ENCODE measurements at places on chromosomes 4 and X.

GRCh38 chrX:28835991-28836390, 248.7 kb downstream of the IL1RAPL1 start:
- DNase-seq: no peak

- DNase-seq: no peak
Observed at GRCh38 chr4:82753238-82753637, 45.4 kb downstream of the SCD5 start.

DNA sequence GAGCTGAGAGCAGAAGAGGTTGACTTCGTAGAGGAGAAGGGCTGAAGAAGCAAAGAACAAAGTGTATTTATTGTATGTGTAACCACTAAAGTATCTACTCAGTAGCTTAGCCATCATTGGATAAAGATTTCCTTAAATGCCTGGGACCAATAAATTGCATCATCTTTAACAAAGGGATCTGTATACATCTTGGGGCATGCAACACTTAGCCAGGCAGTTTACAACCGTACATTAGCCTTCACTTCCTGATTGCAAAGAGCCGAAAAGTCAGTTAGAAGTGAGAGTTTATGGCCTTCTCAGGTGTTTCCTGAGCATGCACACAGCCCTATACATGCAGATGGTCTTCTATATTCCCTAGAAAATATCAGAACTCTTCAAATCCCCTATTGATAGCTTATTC, 68.0 kb upstream of the MAGED1 start:
- DNase-seq: no peak

DNA sequence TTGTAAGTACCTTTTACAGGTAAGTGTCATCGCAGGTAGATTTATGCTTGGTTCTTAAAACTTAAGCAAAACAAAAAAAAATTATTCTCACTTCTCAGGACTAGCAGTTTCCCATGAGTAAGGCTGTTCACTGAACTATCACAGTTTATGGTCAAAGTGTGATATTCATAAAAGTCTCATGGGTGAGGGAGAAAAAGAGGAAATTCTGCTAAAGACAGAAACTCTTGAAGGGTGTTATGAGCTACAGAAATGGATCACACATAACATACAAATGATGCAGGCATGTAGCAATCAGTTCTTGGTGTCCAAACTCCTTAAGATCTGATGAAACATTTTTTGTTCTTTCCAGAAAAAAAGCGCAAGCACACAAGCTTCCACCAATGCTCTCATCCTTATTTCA, 8.5 kb downstream of the RAB9A start:
- DNase-seq: no peak

GRCh38 chrX:45952030-45952429, 593.2 kb downstream of the ZNF674 start:
- DNase-seq: no peak

- DNase-seq: no peak
Observed at GRCh38 chr4:90544532-90545045, 417.4 kb downstream of the CCSER1 start.
